Gastroesophageal sphincter (tissue), 4 donors: ENCODE measurements at places on chromosomes 5 and 9. TPM values are rescaled to one million over a fixed set of nuclear protein-coding genes. Genes with fewer than 3 reads are reported as not detected.

The SLCO6A1 gene
- total RNA-seq = not detected

The ZNF366 gene
- 5.4 TPM for total RNA-seq

The DDX46 gene
- total RNA-seq = 33.9 TPM

The PCDHGB2 gene
- total RNA-seq = 3.9 TPM

The BTNL9 gene
- 12.7 TPM for total RNA-seq

The F2RL1 gene
- not detected for total RNA-seq

The ARL14EPL gene
- total RNA-seq = not detected

The GRM6 gene
- total RNA-seq = not detected

The CSF1R gene
- 58.0 TPM for total RNA-seq

DNA sequence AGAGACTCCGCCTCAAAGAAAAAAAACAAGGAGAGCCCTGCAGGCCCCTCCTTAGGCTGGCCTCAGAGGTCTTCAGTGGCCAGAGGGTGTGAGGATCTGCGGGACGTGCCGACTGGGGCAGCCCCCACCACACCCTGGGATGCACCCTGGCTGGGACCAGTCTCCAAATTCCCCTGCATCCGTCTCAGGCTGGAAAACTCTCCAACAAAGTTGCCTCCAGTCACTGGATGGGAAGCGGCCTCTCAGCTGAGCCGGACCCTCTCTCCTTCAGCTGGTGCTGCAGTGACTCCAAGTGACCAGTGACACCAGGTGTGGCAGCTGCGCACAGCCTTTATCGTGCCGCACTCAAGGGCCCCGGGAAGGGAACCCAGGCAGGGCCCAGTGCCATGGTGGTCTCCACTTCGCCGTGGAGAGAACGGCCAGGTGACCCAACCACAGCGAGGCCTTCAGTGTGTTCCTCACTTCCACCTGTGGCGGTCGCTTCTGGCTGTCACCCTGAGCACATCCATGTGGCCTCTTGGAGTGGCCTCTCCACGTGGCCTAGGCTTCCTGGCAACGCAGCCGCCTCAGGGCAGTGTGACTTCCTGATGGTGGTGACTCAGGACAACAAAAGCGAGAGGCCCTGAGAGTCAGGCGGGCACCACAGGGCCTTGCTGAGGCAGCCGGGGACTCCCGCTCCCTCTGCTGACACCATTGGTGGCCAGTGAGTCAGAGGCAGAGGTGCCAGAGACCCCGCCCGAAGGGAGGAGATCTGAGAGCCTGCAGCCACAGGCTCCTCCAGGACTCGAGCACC is 19.3 kb upstream of the CAMSAP1 start:
- peak; percentile 34 for ATAC-seq

- no peak for ATAC-seq
Observed at GRCh38 chr9:77843076-77843870, 188.3 kb downstream of the GNAQ start.

GRCh38 chr5:42991404-42992087 is 48.6 kb downstream of the ANXA2R start:
- ATAC-seq = no peak

- ATAC-seq = no peak
Observed at GRCh38 chr9:127769929-127770582, 8.4 kb downstream of the SH2D3C start.

DNA sequence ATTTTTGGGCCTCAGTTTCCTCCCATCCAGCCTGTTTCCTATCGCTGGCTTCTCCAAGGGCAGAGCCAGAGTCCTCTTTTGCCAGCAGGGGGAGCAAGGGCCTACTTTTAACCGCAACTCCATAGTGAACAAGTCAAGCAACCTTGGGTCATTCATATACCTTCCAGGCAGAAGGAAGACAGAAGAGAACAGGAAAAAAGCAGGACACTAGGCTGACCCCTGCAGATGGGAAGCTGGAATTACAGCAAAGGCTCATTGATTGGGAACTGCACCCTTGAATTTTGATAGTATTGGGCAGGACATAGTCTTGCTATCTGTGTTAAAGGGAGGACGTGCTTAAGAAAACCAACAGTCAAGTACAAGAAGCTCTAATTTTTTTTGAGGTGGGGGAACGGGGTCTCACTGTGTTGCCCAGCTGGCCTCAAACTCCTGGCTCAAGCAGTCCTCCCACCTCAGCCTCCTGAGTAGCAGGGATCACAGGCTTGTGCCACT is 30.1 kb downstream of the QRFP start:
- peak; percentile 72 for ATAC-seq

- no peak for ATAC-seq
Observed at GRCh38 chr5:61618577-61618976, 286.5 kb downstream of the ZSWIM6 start.

GRCh38 chr5:10637944-10638343 is 74.1 kb downstream of the ANKRD33B start:
- no peak for ATAC-seq

DNA sequence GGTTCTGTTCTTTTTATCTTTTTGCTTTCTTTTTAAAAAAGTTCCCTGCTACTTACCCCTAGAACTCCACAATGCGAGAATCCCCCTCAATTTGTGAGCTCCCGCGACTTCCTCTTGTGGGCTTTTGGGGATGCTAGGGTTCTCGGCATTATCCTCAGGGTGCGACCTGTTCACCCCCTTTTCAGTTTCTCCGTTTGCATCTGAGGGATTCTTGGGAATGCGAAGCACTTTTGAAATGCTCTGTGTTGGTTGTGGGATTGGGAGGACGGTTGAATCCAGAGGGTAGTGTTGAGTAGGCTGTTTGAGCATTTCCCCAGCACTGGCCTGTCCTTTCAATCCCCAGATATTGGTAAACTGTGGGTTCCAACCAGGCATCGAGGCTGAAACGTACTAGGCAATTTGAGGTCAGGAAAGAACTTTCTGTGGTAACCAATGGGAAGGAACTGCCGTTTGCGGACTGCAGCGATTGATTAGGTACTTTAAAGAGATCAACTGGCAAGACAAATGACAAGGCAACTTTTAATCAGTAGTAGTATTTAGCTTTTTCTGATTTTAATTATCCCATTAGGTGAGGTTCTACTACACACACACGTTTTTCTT is 415 bp downstream of the XRCC4 start:
- peak; percentile 4 for ATAC-seq

- ATAC-seq = no peak
Observed at GRCh38 chr5:137714946-137715345, 20.9 kb downstream of the KLHL3 start.

GRCh38 chr9:27599102-27599869 is 26.0 kb upstream of the C9orf72 start:
- ATAC-seq = no peak

GRCh38 chr5:127447827-127448226 is 69.6 kb upstream of the PRRC1 start:
- no peak for ATAC-seq

- ATAC-seq = no peak
Observed at GRCh38 chr5:37777432-37778130, 62.3 kb downstream of the GDNF start.

DNA sequence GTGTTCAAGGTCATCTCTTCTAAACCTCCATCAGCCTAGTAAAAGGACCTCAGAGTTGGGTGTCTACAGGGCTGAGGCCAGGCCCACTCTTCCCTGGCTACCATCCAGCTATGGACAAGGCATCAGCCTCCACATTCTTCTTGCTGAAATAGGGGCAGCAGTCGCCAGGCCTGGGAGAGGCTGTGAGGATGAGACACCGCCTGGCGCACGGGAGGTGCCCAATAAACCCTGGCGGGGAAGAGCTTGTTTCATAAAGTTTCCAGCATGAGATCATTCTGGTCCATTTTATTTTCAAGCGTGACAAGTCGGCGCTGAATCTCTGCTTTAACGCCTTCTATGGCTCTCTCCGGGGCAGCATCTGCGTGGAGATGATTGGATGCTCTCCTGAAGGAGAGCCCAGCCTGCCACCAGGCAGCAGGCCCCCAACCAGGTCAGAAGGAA is 153.4 kb downstream of the OLFM1 start:
- ATAC-seq = no peak

DNA sequence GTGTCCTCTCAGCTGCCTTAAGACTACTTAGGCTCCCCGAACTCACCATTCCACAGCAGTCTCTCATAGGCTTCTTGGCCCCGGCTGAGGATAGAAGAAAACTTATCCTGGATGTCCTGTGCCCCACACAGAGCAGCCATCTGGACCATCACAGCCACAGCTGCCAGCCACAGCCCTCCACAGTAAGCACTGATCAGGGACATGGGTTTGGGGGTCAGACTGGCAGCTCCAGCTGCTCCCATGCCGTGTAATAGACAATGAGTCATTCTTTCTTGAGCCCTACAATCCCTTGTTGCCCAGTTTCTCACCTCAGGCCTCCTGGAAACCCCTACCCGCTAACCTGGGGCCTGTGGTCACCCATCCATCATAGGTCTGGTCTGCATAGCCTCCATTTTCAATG is 5.7 kb downstream of the CREB3 start:
- no peak for ATAC-seq

GRCh38 chr5:147223343-147223742 is 11.5 kb upstream of the STK32A start:
- ATAC-seq = no peak

DNA sequence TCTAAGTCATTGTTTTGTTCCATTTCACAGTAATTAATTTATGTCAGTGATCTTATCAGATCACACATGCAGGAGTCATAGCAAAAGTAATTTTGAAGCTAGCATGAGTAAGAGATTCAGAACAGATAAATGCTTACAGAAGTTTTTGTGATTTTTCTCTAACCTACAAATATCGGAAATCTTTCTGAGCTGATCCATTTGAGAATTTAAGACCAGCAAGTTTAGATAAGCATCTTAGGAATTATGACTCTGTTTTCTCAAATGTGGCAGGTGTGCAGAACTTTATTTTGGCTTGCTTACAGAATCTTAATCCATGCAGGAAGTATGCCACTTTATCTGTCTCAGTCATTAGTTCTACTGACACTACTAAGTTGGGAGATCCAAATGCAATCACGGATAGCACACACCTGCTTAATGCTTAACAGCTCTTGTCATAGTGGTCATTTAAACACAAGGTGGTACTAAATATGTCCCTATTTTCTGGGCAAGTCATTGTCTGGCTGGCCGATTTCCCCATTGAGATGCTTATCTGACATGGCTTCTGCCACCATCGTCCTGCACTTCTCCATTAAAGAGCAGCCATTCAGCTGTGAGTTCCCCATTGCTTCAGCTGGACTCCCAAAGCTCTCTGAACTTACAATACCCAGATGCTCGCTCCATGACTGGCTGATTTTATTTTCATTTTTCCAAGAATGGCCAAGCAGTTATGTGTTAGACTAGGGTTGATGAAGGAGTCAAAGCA is 305.4 kb upstream of the NUDT12 start:
- no peak for ATAC-seq

DNA sequence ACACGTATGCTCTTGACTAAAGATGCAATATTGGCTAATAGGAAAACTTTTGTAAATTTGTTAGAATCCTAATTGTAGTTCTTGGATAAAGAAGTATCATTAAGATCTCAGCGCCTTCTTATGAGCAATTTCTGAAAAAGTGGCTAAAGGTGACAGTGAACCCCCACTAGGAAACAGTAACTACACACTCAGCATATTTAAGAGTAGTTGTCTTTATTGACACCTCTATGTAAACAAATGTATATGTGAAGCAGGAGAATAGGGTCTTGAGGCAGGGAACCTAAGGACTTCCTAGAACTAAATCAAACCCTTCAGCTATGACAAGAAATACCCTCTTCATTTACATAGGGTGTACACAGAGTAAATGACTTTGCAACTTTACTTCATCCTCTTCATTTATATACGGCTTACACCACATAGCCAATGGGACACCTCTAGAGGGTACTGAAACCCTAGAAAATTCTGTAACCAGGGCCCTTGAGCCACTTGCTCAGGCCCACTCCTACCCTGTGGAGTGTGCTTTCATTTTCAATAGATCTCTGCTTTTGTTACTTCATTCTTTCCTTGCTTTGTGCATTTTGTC is 2.8 kb downstream of the NIPSNAP3A start:
- ATAC-seq = no peak

DNA sequence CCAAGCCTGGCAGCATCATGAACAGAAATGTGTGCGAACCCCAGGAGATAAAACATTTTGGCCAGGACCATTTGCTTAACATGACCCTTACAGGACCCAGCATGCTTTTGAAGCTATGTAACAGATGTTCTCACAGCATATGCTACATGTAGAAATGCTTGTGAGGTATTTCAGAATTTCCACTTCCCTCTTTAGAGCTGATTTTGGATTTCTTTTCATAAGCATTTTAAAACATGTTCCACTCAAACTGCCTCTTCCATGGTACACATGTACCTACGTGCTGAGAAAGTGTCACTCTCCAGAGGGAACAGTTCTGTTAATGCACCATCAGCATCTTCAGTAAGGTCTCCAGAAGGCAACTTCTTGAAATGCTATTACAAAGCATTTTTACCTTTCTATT is 15.7 kb upstream of the TSSK1B start:
- no peak for ATAC-seq

- no peak for ATAC-seq
Observed at GRCh38 chr9:127397646-127398274, 791 bp downstream of the SLC2A8 start.

DNA sequence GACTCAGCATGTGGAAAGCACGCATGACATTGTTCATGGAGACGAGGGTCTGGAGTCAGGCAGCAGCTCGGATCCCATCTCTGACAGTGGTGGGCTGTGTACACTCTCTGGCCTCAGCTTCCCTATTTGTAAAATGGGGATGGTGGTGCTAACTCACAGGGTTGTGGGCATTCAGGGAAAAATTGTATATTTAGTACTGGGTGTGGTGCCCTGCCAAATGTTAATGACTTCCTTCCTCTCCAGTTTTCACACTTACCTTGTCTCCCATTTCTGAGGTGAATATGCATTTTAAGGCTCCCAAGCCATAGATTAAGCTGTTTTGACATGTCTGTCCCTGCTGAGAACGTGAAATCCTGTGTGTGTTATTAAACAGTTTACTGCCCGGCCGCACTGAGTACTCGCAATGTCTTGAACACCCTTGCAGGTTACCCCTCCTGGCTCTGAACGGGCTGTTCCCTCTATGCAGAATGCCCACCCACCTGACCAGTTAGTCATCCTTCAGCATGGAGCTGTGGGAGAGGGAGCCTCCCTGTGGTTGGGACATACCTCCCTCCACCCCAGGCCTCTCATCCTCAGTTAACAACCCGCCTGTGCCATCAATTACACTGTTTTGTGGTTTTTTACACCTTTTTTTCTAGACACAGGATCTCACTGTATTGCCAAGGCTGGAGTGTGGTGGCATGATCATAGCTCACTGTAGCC is 25.8 kb downstream of the TJP2 start:
- ATAC-seq = peak; percentile 65

- no peak for ATAC-seq
Observed at GRCh38 chr5:57262541-57262940, 88.7 kb downstream of the GPBP1 start.

DNA sequence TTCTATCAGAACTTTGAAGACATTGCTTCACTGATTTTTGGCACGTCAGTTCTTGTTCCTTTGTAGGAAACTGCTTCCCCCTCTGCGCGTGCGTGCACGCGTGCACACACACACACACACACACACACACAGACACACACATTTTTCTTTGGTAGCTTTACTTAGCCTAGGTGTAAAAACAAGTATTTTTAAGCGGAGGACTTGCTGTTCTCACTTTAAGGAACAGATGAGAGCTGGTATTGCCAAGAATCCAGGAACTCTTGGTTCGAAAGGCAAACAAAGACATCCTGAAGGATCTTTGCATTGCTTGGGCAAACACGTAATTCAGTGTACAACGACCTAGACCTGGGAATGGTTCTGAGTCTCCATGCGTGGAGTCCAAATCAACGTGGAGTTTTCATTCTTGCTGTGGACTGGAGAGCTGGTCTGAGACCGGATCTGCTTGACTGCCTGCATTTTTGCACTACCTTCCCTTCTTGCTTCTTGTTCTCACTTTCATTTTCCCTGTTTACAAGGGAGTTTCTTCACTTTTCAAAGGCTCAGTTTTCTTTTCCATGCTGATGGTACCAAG is 8.2 kb downstream of the TMEM268 start:
- ATAC-seq = no peak

- ATAC-seq = no peak
Observed at GRCh38 chr5:57650360-57651069, 167.9 kb upstream of the ACTBL2 start.
